NCI-H748 treated with DMSO at 0.1 percent for 48 hours (cell line): ENCODE measurements at places on chromosomes 16 and 17.
A peak's percentile ranks its signal among the peaks of the same experiment; 100 is the strongest.

- DNase-seq = no peak
Observed at GRCh38 chr16:1069154-1069553, 3.4 kb upstream of the SSTR5 start.

GRCh38 chr17:79339321-79339720 lies 264.7 kb downstream of the ENGASE start:
- no peak for DNase-seq

GRCh38 chr16:49280841-49281371 lies 732 bp downstream of the CBLN1 start:
- no peak for DNase-seq

DNA sequence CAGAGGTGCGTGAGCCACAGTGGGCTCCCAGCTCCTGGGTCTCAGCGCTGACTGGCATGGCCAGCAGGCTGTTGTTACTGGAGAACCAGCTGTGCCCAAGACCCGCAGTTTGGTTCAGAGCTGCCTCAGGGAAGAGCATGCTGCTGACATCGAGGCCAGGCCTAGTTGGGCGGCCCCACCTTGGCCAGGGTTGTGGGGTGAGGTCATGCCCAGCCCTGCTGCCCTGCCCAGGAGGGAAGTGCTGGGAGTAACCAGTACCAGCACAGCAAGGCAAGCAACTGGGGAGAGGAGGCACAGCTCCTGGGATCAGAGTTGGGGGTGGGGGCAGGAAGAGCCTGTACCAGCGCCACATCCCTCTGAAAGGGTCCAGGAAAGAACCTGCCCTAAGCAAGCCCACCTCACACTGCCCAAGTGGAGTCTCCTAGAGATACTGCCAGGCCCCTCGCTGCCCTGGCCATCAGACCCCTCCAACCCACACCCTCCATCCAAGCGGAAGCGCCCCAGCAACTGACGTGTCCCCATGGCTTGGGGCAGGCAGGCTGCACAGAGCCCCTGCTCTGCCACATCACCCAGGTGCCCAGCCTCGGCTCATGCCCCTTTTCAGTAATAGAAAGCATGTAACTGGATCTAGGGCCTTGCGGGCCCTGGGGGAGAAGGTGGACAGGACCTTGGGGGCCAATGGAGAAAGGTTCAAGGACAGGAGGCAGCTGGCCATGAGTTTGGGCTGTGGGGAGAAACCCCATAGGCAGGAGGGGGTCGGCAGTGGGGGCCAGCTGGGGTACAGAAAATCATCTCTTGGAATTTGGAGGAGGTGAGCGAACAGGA lies 990 bp downstream of the DOK4 start:
- no peak for DNase-seq

GRCh38 chr17:9370467-9370866 lies 205.2 kb downstream of the STX8 start:
- peak; percentile 82 for DNase-seq

- no peak for DNase-seq
Observed at GRCh38 chr16:64159976-64160375, 961.9 kb downstream of the CDH11 start.

DNA sequence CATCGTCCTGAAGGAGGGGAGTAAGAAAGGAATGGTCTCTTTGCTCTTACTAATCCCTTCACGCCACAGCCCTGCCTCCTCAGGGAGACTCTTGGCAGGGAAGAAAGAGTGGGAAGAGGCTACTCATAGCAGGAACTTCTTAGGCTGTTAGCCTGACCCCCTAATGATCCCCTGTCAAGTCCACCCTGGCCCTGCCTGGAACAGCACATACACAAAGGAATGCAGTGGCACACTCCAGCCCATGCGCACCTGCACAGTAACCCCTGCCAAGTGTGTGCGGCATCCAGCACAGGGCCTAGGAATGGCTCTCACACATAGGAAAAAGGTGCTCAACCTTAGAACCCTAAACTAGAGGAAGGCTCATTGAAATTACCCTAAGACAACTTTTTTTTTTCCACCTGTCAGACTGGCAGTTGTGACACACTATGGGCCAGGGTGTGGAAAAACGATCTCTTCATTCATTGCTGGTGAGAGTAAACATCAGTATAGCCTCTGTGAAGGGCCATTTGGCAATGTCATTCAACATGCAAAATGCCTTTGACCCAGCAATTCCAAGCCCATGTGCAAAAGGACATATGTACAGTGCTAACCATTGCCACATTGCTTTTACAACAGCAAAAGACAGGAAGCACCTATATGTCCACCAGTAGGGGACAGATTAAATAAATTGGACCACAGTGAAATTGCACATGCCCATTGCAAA lies 50.1 kb downstream of the PIMREG start:
- DNase-seq = no peak
